ENCODE measurements at places on chromosomes 4 and X.
A peak's percentile ranks its signal among the peaks of the same experiment; 100 is the strongest.

- DNase-seq, result no peak
Measured at GRCh38 chr4:181760560-181760959, 482.6 kb upstream of the TENM3 start.

DNA sequence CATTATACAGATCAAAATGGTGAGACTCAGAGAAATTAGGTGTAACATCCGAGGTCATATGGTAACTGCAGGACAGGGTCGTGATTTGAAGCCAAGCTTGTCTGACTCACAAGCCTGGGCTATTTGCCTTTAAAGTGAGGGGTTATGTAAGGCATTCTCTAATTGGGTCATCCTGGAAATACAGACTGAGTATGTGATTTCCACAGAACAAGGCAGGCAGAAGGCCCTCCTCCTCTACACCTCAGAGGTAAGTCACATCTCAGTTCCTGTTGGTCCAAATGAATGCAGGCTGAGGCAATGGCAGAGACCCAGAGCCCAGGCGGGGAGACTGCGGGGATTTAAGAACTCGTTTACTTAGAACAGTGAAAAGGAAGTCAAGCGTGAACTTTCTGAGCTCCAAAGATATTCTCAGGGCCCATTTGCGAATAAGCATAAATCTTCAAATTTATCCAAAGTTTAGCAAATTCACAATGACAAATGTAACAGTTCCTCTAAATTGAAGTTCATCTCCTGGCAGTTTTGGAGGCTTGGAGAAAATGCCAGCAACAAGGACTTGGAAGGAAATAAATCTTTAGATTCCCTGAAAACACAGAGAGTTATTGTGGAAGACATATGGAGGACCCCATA is 153.3 kb downstream of the LDB2 start:
- no peak for DNase-seq

- DNase-seq, result no peak
Measured at GRCh38 chr4:97121493-97121892, 1021.8 kb downstream of the STPG2 start.

DNA sequence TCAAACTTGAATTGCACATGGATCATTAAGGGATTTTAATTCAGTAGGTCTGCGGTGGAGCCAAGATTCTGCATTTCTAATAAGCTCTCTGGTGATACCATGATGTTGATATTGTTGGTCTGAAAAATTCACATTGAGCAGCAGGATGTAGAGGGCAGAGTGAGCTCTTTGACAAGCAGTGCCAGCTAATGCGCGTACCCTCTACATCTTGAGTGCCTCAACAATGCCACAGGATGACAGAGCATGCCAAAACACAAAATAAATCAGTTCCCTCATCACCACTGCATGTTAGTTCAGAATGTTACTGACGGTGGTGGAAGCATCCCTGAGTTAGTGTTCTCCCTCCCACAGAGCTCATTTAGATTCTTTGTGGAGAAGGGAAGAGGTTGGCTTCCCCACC is 23.5 kb downstream of the IL1RAPL1 start:
- DNase-seq, result no peak

DNA sequence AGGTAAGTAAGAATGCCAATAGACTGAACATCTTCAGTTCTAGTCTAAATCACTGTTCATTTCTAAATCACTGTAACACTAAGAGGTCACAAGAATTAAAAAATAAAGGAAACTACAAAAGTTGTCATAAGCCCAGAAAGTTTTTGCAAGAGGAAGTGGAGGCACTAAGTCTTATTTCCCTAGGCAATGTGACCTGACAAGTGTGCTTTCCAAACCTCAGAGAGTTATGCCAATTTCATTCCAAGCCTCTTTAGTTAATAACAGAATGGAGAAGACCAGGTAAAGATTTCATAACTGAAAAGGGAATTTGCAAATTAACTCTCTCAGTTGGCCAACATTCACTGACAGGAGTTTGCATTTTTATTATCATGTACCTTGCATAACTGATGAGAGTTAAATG is 40.5 kb downstream of the BBS12 start:
- DNase-seq, result no peak

DNA sequence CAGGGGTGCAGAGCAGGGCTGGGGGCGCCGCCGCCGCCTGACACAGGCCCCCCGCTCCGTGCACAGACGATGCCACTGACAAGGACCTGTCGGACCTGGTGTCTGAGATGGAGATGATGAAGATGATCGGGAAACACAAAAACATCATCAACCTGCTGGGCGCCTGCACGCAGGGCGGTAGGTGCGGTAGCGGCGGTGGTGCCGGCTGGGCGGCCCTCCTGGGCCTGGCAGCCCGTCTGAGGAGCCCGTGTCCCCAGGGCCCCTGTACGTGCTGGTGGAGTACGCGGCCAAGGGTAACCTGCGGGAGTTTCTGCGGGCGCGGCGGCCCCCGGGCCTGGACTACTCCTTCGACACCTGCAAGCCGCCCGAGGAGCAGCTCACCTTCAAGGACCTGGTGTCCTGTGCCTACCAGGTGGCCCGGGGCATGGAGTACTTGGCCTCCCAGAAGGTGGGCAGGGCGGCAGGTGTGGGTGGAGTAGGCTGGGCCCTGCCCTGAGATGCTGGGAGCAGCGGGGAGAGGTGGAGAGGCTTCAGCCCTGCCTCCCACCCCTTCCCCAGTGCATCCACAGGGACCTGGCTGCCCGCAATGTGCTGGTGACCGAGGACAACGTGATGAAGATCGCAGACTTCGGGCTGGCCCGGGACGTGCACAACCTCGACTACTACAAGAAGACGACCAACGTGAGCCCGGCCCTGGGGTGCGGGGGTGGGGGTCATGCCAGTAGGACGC is 12.6 kb downstream of the FGFR3 start:
- DNase-seq, result no peak

- DNase-seq, result no peak
Measured at GRCh38 chrX:68121371-68121770, 311.9 kb downstream of the OPHN1 start.

- DNase-seq, result no peak
Measured at GRCh38 chr4:123444290-123444731, 47.7 kb downstream of the SPRY1 start.

DNA sequence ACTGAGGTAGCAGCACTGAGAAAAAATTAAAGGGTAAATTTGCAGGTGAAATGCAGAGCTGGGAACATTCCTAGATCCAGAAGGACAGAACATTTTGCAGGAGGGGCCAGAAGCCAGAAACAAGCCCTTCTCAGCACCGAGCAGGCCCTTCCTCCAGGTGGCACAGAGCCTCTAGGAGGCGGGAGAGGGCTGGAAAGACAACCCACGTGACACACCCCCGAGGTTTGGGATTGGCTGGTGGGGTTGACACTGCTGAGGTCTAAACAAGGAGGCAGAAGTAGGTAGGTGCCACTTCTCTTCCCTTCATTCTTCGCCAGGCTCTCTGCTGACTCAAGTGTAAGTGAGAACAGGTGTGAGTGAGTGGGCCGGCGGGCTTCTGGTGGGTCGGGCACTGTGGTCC is at the start of gene PAGE4:
Gene PAGE4, plus strand, starts transcription at position 288 of the 400 bp plus-strand sequence. CDS start 1,126 bp downstream, outside the sequence.
- no peak for DNase-seq

DNA sequence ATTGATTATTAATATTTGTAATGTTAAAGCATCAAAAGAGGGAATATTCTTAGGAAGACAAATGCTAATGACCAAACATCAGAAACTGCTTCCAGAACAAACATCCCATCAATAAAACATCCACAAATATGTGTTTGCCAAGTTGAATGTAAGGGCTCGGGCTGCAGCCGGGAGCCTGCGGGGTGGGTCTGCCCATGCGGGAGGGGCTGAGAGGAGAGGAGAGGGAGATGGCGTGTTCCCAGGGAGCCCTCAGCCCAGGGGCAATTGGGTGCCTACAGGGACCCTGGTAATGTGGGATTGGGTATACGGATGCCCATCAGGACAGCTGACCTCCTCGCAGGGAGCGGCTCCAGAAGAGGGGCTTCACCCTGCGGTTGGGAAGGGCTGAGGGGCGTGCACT is 38.4 kb upstream of the PSAPL1 start:
- DNase-seq, result no peak

GRCh38 chrX:41110801-41111625 is 25.8 kb downstream of the USP9X start:
- DNase-seq, result no peak

- DNase-seq, result no peak
Measured at GRCh38 chr4:33072298-33073089, 2352.3 kb downstream of the PCDH7 start.

- no peak for DNase-seq
Measured at GRCh38 chr4:39470402-39470801, 11.5 kb downstream of the LIAS start.

GRCh38 chr4:74499986-74500781 is 55.2 kb downstream of the AREG start:
- no peak for DNase-seq

DNA sequence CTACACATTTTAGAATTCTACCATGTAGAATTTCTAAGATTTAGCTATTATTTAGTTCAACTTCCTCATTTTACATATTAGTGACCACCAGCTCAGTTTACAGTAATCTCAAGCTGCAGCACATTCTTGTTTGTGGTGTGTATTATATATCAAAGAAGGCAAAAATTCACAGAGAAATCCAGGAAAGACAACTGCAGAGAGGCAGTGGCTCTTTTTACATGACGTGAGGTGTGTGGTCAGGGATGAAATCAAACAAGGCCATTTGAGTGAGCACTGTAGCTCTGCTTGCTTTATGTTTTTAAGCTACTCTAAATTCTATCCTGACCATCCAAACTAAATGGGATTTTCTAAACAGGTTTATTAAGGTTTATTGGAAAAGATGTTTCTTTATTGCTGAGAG is 71.1 kb downstream of the COL25A1 start:
- DNase-seq, result no peak

- no peak for DNase-seq
Measured at GRCh38 chrX:50067435-50068284, 133.1 kb downstream of the AKAP4 start.

- no peak for DNase-seq
Measured at GRCh38 chrX:14697451-14697850, 168.1 kb downstream of the GLRA2 start.

DNA sequence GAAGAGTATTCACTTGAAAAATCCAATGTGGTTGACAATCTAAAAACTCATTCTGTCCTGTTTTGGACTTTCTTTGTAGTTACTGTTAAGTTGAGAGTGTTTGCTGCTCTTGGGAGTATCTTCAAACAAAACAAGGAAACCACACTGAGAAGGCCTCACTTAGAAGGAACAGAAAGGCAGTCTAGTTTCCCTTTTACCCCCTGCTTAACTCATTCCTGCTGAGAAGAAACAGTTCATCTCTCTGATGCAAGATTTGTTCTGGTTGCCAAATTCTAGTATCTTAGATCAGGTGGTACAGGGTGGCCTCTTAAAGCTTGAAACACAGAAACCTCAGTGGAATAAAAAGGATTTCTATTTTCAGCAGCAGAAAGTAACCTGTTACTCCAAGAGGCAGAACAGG is 41.4 kb downstream of the GUCY2F start:
- DNase-seq, result no peak

GRCh38 chrX:66731398-66731797 is 92.5 kb upstream of the EDA2R start:
- DNase-seq, result no peak

GRCh38 chr4:104420766-104421165 is 73.9 kb downstream of the CXXC4 start:
- no peak for DNase-seq

DNA sequence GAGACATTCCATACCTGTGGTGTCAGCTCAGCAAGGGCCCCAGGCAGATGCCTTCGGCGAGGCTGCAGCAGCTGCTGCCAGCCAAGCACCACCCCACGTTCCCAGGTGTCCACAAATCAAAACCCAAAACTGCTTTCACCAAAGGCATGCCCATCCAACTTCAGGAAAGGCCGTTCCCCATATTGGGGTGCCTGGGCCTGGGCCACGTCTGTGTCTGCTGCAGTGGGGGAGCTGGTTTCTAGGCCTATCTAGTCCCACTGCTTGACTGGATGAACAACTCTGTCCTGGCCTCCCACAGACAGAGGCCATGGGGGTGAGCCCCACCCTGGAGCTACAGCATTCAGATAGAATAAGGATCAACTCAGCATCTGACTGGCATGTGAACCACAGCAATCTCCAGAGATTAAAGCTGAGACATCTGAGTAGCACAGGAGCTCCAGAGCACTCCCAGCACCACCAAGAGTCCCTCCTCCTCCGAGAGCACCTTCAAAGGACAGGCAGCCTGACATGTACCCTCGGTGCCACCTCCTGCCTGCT is 37.0 kb downstream of the NAT8L start:
- DNase-seq, result no peak

- no peak for DNase-seq
Measured at GRCh38 chr4:151786158-151786495, 25.3 kb upstream of the GATB start.

DNA sequence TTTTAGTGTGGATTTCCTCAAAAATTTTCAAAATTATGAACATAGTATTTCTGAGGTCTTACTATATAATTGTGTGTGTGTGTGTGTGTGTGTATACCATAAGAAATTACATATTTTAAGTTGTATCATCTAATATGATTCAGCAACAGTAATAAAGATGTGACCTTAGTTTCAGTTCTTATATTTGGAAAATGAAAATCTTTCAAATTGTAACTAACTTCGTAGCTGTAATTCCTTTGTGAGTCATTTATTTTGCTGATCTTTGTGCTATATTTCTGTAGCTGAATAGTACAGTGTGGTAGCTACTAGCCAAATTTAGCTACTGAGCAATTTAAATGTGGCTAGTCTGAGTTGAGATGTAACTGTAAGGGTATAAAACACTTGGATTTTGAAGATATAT is 116.4 kb downstream of the RAP1GDS1 start:
- DNase-seq, result no peak

DNA sequence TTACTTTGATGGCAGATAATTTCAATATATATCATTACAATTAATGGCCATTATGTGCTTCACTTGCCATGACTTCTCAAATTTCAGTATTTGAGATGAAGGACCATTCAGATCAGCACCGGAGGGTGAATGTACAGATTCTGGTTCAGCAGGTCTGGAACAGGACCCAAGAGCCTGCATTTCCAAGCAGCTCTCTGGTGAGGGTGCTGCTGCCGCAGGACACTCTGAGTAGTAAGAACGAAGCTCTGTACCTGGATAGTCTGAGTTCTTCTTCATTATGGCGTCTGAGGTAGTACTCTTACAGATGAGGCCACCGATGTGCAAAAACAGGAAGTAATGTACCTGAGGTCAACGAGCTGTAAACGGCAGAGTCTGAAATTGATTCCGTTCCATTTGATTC is 228.2 kb downstream of the FBXW7 start:
- no peak for DNase-seq

- DNase-seq, result no peak
Measured at GRCh38 chrX:2176733-2177132, 324.0 kb downstream of the DHRSX start.

- no peak for DNase-seq
Measured at GRCh38 chrX:31126205-31126604, 54.4 kb upstream of the FTHL17 start.

GRCh38 chrX:25020391-25020904 is 4.7 kb upstream of the ARX start:
- DNase-seq, result no peak

- no peak for DNase-seq
Measured at GRCh38 chr4:117740736-117741135, 293.6 kb upstream of the NDST3 start.

- peak; percentile 31 for DNase-seq
Measured at GRCh38 chrX:149871940-149872339, 9.0 kb upstream of the MAGEA8 start.

GRCh38 chr4:180641495-180641894 is 1601.7 kb upstream of the TENM3 start:
- no peak for DNase-seq
